Effector CD8-positive, alpha-beta T cell (primary cell): ENCODE measurements at places on chromosomes 7 and 10.

- DNase-seq = no peak
These were observed 1.1 kb upstream of the ZNF503 start for GRCh38 chr10:75402486-75403143.

DNA sequence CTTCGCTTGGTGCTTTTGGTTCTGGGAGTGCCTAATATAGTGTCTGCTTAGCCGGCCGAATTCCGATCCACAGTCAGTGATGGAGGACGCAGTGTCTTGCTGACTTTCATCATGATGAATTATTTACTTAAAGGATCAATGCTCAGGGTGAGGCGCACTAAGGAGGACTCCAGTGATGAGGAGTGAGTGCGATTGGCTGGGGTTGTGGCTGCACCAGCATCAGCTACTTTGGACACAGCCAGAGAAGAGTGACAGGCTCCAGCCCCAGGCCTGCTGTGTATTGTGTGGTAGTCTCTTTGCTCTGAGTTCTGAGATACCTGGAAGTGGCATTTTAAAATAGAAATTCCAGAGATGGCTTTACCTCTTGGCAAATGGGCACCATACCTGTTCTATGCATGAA is 73.3 kb upstream of the ANLN start:
- DNase-seq = no peak

GRCh38 chr7:17545348-17545747 is 246.9 kb downstream of the AHR start:
- DNase-seq = no peak

GRCh38 chr10:60290558-60290957 is 99.1 kb downstream of the ANK3 start:
- DNase-seq = no peak

DNA sequence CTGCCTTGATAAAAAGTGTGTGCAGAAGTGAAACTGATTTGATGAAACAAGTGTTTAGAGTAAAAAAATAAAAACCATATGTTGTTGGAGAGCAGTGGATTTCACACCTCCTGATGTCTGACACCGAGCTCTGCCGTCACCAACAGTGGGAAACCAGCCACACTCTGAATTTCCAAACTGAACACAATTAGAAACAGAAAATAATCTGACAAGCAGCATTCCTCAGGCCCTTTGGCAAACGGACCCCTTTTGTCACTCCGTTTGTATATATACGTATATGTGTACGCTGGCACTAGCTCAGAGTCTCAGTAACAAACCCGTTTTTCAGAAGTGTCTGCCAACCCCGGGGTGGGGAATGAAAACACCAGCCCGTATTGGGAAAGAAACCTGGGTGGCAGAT is 32.4 kb downstream of the TACC2 start:
- no peak for DNase-seq

DNA sequence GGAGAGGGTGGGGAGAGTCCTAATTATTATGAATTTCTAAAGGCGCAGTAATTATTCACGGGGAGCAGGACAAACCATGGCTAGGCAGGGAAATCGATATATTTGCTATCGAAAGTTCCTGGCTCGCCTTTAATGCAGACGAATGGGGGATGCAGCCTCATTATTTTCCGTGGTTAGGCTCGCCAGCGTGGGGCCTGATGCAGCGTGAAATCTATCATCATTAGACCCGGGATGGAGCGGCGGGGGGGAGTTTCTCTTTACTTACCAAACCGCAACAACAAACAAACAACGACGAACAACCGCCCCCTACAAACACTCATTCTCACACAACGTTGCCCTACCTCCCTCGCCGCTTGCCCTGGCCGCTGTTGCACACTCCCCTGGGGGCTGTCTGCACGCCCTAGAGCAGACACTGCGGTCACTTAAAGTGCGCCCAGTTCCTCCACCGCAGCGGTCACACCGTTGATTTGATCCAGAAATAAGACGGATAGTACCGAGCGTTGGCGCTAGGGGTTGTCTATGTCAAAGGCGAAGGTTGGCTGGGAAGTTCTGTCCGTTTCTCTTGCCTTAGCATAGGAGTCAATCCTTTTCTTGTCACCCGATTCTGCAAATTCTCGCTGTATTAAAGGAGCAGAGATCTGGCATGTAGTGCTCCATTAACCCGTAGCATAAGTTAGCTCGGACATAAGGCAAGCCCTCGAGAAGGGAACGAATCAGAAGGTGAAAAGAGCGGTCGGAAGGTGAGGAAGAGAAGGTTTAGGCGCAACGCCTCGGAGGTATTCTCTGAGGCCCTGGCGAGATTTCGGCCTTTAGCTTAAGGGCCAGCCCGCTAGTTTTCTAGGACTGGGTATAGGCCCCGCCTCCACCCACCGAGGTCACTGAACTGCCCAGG is 10.4 kb downstream of the NXPH1 start:
- no peak for DNase-seq

- no peak for DNase-seq
These were observed 9.2 kb downstream of the IKZF5 start for GRCh38 chr10:122999347-122999746.

GRCh38 chr10:122404576-122404975 is 30.1 kb downstream of the PLEKHA1 start:
- no peak for DNase-seq

- no peak for DNase-seq
These were observed 144.1 kb downstream of the ANLN start for GRCh38 chr7:36533717-36534116.

- DNase-seq = no peak
These were observed 2.3 kb upstream of the DBNL start for GRCh38 chr7:44042221-44042620.

DNA sequence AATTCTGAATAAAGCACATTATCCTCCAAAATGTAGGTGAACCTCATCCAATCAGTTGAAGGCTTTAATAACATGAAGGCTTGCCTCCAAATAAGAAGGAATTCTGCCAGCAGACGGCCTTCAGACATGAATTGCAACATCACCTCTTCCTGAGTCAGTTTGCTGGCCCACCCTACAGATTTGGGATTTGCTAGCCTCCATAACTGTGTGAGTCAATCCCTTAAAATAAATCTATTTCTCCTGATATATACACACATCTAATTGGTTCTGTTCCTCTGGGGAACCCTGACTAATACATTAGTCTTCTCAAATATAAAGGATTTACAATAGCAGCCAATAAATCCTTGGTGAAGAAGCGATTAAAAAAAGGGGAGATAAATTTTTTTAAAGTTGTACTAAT is 34.8 kb upstream of the OSBPL3 start:
- DNase-seq = no peak

DNA sequence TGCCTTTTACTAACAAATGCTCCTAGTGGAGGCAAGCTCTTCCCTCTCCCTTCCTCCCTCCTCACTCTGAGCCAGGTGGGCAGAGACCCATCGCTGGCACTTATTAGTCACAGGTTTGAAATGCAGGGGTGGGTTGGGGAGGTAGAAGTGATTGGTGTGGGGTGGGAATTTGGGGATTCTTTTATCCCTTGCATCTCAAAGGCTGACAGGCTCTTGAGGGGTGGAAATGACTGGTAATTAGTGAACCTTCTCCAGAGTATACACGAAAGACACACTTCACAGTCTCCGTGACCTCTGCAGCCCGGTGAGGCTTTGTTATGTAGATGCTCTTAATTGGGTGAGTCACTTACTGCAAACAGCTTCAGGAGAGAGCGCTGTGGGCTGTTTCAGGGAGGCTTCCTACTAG is 13.9 kb upstream of the LRMDA start:
- no peak for DNase-seq

DNA sequence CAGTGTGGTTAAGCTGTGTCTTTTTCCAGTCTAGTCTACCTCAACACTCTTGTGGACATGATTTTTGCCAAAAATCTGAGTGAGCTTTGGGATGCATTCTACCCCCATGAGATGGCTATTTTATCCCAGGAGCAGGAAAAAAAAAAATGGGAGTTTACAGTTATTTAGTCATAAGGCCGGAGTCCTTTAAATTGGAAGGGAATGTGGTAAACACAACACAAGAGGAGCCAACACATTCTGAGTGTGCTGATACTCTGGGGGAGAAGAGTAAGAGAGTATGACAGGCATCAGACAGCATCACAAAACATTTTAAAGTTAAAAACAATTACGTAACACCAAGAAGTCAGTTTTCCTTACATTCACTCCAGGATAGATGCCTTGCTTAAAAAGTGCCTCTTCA is 46.1 kb downstream of the C1GALT1 start:
- no peak for DNase-seq
